ENCODE measurements at places on chromosomes 13 and 19. TPM values are rescaled to one million over a fixed set of nuclear protein-coding genes. Genes with fewer than 3 reads are reported as not detected.

The ZNF534 gene
- total RNA-seq: not detected

The CGB2 gene
- total RNA-seq: not detected

The SBNO2 gene
- total RNA-seq: 63.5 TPM

The SIGLECL1 gene
- not detected for total RNA-seq

The CD209 gene
- 1.8 TPM for total RNA-seq

The ZNF208 gene
- 2.5 TPM for total RNA-seq

The JUNB gene
- total RNA-seq: 178 TPM

The IGSF23 gene
- total RNA-seq: not detected

The LILRB1 gene
- 0.37 TPM for total RNA-seq

The URAD gene
- 165 TPM for total RNA-seq

The NAPSA gene
- total RNA-seq: 1.2 TPM

- DNase-seq: no peak
Measured at GRCh38 chr13:112486386-112487126, 101.4 kb downstream of the TUBGCP3 start.

DNA sequence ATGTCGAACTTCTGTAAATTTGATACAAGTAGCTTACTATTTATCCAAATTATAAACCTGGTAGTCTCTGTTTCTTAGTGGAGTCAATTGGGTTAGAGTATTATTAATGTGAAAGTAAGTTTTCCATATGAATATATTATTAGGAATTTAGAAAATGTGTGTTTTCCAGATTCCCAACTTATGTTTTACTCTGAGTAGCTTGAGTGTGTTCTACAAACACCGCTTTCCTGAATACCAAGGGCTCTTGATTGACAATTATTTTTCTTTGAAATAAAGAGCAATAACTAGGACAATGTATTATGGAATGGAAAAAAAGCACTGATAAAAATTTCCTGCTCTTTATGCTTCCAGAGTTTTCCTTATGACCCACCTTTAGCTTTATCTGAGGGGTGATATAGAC, 233.6 kb downstream of the POSTN start:
- DNase-seq: no peak

DNA sequence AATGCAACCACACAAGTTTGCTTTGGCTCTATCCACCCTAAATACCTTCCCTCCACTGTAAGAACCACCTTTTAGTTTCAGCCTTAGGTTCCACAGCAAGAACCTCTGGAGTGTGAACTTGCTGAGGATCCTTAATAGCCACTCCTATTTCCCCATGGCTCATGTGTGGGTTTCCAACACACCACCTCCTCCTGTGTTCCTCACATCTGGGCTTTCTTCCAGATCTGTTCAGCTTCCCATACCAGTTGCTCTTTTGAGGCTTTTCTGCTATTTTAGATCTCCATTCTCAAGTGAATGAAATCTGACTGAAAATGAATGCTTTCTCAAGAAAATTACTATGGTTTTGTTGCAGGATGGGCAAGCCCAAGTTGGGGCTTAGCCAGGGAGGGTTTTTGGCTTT, 104.8 kb upstream of the MIR17HG start:
- no peak for DNase-seq

- no peak for DNase-seq
Measured at GRCh38 chr13:102460806-102461205, 59.0 kb upstream of the FGF14 start.

DNA sequence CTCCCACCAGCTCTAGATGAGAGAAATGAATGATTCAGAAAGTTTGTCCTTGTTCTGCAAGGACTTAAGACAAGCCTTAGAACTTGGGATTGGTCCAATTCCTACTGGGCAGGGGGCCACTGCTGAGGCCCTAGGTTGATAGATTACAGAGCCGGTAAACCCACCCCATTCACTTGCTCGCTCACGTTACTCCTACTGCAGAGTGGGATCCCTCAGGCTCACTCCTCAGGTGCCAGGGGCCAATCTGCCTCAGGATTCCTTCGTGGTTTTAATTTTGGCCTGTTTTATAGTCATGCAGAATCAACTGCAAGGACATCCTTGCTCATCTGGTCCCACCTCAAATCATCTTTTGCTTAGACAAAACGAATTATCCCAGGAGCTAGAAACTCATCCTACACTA, 59.0 kb downstream of the SERP2 start:
- no peak for DNase-seq

DNA sequence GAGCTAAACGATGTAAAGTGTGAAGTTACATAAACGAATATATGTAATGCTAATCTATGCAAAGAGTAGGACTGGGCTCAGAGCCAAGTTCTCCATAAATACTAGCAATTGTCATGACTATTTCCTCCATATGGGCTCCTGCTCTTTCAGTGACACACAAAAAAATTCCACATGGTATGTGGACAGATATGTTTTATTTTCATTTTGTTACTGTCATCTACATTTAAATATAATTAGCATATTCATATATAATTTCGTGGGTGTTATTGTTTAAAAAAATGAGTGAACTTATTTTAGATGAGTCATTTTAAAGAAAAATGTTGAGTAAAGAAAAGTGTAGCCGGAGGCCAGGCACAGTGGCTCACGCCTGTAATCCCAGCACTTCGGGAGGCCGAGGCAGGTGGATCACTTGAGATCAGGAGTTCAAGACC, 5.0 kb upstream of the IGSF23 start:
- DNase-seq: peak; percentile 87

DNA sequence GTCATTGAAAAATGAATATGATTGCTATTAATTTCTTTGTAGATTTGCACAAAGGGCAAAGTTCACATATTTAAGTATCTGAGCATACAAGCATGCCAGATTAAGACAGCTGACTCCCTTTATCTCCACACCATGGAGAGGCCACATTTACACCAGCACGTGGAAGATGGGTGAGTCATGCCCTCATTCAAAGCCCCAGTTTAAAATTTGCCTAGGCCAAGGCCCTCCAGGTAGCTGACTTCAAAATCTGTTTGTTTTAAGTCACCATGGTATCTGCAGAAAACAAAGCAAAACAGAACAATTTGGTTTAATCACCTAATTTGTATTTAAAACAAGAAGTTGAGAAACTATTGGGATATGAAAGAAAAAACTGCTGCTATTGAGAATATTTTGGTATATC, 109.2 kb downstream of the ESD start:
- no peak for DNase-seq

- DNase-seq: no peak
Measured at GRCh38 chr19:42285988-42286348, 16.0 kb upstream of the PRR19 start.

- DNase-seq: no peak
Measured at GRCh38 chr19:19074196-19074882, 10.5 kb downstream of the SLC25A42 start.

GRCh38 chr13:36370108-36370429, 23.9 kb upstream of the SPART start:
- no peak for DNase-seq

DNA sequence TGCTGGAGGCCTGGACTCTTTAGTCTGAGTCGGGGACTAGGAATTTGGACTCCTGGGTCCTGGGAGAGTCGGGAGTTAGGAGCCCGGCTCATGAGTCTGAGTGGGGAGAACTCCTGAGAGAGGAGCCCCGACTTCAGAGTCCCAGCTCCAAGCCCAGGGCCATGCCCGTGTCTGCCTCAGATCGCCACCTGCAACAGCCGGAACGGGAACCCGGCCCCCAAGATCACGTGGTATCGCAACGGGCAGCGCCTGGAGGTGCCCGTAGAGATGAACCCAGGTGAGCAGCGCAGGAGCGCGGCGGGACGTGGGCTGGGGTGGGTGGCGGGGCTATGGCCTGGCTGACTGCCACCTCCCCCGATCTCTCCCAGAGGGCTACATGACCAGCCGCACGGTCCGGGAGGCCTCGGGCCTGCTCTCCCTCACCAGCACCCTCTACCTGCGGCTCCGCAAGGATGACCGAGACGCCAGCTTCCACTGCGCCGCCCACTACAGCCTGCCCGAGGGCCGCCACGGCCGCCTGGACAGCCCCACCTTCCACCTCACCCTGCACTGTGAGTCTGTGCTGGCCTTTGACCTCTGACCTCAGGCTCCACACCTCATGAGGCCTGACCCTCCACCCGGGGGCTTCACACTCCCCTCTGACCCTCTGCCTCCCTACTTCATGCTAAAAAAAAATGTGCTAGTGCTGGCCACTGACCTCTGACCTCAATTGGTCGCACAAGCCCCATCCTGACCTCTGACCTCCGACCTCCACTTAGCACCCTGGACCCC, 4.4 kb downstream of the BCAM start:
- DNase-seq: no peak

GRCh38 chr19:13847407-13848339, 29.3 kb upstream of the NANOS3 start:
- DNase-seq: peak; percentile 98

DNA sequence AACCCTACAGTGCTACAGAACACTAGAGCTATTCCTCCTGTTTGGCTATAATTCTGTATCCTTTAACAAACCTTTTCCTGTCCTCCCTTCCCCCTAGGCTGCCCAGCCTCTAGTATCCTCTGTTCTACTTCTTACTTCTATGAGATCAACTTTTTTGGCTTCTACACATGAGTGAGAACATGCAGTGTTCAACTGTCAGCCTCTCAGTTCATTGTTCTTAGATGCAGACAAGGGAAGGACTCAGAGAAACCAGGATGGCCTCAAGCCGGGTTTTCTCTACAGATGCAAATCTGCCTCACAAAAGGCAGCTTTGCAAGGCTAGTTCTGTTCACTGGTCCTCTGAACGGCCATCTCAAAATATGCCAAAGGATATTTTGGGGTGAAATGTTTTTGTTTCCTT, 18.4 kb downstream of the AMER2 start:
- DNase-seq: no peak

DNA sequence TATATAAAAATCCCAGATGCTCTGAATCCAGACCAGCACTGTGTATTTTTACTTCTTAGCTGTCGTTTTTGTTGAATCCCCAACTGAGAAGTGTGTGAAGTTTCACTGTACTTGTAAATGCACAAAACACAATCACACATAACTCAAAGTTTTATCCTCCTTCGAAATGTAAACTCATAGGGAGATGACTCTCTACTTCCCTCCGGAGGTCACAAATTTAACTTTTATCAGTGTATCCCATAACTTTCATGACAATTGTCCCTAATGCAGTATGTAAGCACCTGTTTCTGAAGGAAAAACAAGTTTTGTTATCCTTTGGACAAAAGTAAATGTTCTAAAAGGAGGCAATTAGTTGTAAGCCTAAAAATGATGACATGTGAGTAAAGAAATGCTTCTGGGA, 665.0 kb upstream of the SLITRK6 start:
- no peak for DNase-seq

DNA sequence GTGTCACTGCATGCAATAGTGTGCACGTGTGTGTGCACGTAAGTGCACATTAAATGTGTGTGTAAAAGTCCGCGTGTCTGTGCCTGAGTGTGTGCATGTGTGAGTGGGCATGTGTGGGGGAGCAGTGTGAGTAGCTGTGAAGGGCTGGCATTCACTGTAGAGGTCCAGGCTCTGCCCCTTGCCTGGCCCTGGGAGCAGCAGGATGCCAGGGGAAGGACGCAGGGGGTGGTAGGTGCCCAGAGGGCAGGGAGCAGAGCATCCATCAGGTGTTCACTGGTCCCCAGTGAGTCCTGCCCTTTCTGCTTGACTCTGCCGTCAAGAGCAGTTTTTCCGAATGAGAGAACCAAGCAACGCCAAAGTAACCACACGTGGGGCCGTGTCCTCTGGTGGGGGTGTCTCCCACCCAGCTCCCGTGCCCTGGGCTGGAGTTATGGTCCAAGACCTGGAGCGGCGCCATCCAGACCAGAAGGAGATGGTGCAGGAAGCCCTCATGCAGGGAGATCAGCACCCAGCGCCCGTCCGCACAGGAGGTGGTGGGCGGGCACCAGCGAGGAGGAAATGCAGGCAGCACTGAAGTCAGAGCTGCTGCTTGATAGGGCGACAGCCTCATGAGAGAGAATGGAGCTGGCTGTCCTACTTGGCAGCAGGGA, 68.5 kb downstream of the TEX29 start:
- peak; percentile 23 for DNase-seq

- DNase-seq: peak; percentile 30
Measured at GRCh38 chr13:109764470-109765291, 21.7 kb downstream of the IRS2 start.

- DNase-seq: no peak
Measured at GRCh38 chr19:16970821-16971220, 55.8 kb downstream of the CPAMD8 start.

DNA sequence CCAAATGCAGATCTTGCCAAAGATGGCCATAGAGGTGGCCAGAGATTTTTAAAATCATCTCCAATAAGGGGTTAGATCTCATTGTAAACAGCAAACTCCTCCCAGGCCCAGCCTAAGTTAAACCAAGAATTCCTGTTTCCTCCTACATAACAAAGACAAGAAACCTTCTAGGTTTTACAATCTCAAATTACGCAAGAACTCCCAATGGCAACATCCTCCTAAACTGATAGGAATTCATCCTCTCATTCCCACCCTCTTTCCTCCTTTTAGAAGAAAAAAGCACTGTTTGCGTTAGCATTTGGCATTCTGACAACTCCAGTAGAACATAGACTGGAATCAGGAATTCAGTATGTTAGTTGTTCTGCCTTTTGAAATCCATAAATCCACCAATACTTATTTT, 14.6 kb downstream of the PROSER1 start:
- no peak for DNase-seq

GRCh38 chr19:3108775-3109174, 14.6 kb downstream of the GNA11 start:
- peak; percentile 69 for DNase-seq

DNA sequence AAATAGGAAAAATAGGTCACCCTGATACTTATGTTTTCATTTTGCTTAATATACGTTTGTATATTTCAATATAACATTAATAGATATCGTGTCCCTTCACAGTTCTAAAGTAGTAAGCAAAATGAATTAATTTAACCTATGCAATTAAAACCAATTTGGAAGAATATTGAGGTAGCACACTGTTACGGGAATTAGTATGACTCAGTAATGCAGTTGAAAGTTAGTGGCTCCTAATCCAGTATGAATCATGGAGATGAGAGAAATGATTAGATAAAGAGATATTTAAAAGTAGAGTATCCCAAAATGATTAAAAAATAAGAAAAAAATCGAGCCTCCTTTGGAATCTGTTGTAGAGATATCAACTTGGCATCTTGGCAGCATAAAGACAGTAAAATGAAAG, 177.0 kb upstream of the SLITRK6 start:
- DNase-seq: no peak

- peak; percentile 16 for DNase-seq
Measured at GRCh38 chr13:65940720-65941119, 1289.4 kb downstream of the PCDH9 start.
